Kidney (tissue), 22 donors: ENCODE measurements at places on chromosomes 7 and 10.

GRCh38 chr7:32533276-32534029, 38.2 kb downstream of the AVL9 start:
- no peak for DNase-seq

GRCh38 chr10:127913368-127913759, 6.5 kb downstream of the PTPRE start:
- no peak for DNase-seq

- DNase-seq, result no peak
Measured at GRCh38 chr10:7274293-7274692, 136.5 kb downstream of the SFMBT2 start.

- DNase-seq, result no peak
Measured at GRCh38 chr7:130086938-130087337, 16.6 kb downstream of the KLHDC10 start.

- no peak for DNase-seq
Measured at GRCh38 chr7:38950309-38950708, 27.4 kb upstream of the POU6F2 start.

DNA sequence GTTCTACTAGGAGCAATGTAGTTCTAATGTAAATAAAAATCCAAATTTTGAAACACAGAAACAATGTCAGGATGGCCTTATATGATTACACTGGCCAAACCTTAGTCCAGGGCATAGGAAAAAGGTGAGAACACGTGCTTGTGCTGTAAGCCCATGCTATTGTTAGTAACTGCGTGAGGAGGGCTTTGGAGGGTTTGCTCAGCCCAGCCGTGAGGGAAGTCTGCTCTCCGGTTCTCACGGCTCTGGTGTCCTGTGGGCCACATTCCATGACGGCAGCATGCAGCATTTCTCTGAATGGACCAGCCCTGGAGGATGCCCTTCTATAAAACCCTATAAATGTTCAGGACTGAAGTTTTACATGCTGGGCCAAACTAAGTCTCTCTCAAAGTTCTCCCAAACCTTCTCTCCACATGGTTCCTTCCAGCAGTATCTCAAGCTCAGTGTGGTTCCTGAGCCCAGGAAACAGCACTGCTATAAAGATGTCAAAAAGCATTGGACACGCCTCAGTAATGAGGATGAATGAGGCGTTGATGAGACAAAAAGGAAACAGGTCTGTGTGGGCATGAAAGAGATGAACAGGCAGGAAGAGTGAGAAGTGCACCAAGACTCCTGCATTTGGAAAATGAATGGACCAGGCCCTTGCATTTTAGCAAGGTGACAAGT, 174.8 kb upstream of the CDCA7L start:
- no peak for DNase-seq

- DNase-seq, result no peak
Measured at GRCh38 chr10:12241810-12242529, 46.0 kb downstream of the CDC123 start.
